ENCODE measurements at places on chromosomes 2 and 18.

DNA sequence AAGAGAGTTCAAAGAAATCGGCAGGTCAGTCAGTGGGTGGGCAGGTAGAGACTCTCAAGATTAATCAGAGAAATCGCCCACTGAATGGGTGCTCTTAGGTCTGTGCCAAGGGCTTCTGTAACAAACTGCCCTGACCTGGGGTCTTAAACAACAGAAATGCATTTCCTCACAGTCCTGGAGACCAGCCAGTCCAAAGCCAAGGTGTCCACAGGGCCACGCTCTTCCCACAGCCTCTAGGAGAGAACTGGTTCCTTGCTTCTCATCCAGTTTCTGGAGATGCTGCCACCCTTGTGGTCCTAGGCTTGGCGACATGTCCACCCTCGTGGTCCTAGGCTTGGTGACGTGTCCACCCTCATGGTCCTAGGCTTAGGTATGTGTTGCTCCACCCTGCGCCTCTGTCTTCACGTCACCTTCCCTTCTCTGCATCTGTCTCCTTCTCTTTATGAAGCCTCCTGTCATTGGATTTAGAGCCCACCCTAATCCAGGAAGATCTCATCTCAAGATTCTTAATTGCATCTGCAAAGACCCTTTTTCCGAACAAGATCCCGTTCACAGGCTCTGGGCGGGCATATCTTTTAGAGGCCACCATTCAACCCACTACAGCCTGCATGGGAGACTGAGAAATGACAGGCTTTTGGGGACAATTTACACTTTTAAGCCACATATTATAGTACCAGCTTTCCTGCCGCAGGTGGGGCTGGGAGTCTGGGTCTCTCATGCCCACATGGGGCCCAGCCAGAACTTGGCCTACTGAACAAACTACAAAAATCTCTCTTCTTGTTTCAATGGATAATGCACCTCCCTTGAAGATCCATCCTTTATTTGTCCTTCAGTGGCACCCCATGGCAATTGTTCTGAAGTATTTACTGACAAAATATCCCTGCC is 161.3 kb downstream of the ASB1 start:
- no peak for DNase-seq

DNA sequence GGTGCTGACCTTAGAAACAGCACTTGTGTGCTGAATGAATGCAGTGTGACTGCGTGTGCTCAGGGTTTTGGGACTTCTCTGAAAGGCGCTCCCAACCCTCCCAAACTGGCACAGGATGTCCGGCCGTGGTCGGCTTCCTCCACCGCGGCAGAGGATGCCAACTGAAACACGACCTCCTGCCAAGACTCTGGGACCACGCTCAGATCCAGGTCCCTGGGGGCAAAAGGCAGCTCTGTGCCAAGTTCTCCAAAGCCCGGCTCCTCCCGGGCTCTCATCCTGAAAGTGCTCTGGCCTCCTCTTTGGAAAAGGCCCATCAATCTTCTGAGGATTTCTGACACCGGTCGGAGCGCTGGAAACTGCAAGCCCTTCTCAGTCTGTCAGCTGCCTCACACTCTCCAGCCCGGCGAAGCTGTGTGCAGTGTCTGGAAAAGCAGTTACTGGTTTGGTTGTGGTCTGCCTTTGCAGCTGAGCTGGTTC is 32.3 kb upstream of the ZBTB7C start:
- no peak for DNase-seq

GRCh38 chr2:126317790-126318431 is 338.0 kb upstream of the GYPC start:
- no peak for DNase-seq

DNA sequence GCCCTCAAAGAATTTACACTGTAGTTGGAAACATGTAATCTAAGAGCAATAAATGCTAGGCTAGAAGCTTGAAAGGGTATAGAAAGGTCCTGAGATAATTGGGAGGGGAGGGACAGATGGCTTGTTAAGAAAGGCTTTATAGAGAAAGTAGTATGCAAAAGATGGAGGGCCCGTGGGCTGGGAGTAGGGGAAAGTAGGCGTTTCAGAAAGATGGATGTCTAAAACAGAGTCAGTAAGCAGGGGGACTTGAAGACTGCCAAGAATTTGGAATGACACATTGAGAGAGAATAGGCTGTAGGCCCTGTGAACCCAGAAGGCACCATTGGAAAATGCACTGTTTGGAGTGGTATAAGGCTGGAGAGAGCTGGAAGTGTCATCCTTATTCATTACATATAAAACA is 822 bp downstream of the PSMG2 start:
- peak; percentile 3 for DNase-seq

DNA sequence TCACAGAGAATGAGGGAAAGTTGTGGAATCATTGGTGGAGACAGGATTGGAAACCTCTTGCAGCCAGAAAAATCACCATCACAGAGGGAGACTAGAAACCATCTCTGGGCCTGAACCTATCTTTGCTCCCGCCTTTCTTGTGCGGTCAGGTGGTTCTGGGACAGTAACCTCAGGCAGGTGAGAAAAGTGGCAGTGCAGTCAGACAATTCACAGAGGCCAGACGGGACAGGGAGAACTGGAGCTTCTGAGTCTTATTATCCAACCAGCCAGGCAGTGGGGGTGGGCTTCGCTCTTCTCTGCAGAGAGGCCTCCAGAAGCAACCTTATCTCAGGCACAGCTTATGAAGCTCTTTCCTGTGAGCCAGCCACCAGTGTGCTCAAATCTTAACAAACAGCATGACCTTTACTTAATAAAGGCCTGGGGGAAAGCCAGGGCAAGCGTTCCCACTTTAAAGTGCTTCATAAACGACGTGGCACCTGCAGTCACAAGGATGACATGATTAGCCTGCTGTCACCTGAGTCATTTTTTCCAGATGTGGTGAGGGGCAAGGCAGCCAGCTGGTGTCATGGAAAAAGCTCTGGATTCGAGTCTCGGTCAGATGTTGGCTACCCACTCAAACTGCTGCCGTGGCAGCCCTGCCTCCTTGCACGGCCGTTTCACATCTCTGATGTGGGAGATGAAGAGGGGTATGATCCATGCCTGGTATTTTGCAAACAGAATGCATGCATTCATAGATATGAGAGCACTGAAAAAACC is 109.7 kb downstream of the B3GNT2 start:
- DNase-seq: peak; percentile 58

DNA sequence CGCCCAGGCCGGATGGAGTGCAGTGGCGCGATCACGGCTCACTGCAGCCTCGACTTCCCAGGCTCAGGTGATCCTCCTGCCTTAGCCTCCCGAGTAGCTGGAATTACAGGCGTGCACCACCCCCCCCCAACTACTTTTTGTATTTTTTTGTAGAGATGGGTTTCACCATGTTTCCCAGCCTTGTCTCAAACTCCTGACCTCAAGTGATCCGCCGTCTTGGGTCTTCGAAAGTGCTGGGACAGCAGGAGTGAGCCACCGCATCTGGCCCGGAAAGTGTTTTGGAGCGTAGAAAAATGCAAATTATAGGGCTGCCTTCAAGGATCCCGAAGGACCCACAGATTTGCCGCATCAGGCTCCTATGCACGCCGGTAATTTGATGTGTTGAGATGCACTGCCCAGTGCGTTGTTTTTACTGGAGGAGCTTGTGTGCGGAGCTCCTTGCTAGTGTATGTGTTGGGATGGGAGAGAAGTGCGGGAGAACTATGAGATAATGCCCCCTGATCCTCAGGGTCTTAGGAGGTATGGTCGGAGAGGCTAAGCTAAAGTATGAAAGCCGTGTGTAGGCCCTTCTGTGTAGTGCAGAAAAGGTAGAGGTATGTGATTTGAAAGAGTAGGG is 1.2 kb upstream of the CLASP1 start:
- DNase-seq: no peak

DNA sequence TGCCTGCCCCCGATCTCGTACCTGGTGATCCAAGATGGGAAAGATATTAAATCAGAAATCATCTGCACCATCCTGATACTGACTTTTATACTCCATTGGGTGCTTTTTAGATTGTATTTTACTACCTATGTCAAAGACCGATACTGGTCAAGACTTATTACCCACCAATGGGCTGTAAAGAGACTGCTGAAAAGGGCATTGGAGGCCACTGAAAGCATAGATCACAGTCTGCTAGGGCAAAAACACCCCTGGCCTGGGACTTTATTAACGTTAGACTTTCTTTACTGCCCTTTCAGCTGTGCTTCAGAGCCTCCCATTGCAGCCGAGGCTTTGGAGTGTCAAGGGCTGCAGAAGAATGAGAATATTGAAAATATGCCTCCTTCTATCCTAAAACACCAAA is 472.8 kb upstream of the DDX18 start:
- no peak for DNase-seq

GRCh38 chr18:68316636-68317035 is 398.3 kb downstream of the TMX3 start:
- no peak for DNase-seq

- no peak for DNase-seq
Measured at GRCh38 chr2:142989273-142990204, 112.1 kb downstream of the KYNU start.

Data from activated CD4-positive, alpha-beta T cell treated with anti-CD3 and anti-CD28 coated beads for 4 hours (primary cell).